ENCODE measurements at places on chromosomes 11 and 22.

- DNase-seq: no peak
Observed at GRCh38 chr11:36890121-36890679, 292.2 kb upstream of the RAG2 start.

GRCh38 chr11:105781807-105782206 lies 171.9 kb downstream of the GRIA4 start:
- no peak for DNase-seq

GRCh38 chr11:103842795-103843194 lies 193.6 kb upstream of the DDI1 start:
- no peak for DNase-seq

GRCh38 chr11:28566339-28567089 lies 458.3 kb downstream of the METTL15 start:
- DNase-seq: no peak

GRCh38 chr11:19774329-19774728 lies 61.7 kb downstream of the NAV2 start:
- DNase-seq: no peak

GRCh38 chr22:39214006-39214382 lies 30.8 kb downstream of the PDGFB start:
- no peak for DNase-seq

DNA sequence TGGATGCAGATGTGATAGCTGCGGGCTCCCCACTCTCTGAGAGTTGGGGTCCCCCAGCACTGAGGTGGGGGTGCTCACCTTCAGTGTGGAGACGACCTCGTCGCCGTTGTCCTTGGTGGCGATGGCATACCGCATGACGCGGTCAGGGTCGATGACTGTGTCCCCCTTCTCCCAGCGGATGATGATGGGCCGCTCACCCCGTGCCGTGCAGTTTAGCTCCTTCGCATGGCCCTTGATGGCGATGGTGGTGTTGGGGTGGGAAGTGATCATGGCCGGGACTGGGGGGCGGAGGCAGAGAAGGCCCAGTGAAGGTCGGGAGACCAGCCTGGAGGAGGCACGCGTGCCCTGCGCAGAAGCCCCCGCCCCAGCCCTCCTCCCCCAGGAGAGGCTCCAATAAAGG lies 154.2 kb downstream of the CEP164 start:
- no peak for DNase-seq

GRCh38 chr22:42901790-42902508 lies 44.9 kb upstream of the ARFGAP3 start:
- DNase-seq: no peak

GRCh38 chr22:36541831-36542411 lies 13.0 kb upstream of the EIF3D start:
- DNase-seq: no peak

- no peak for DNase-seq
Observed at GRCh38 chr11:107606141-107606540, 15.2 kb downstream of the ELMOD1 start.

DNA sequence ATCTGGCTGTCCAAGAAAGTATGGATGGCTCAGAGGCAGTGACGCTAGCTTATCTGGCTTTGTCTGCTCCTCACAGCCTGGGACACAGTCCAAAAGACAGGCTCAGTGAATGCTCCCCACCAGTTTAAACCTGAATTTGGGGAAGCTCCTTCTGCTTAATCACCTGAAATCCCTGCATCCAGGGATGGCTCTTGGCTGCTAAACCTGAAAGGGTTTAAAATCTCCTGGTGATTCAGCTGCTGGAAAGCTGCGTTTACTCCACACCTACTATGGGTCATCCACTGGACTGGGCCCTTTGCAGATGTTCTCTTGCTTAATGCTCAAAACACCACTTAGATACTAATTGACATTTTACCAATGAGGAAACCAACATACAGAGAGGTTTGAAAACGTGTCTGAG lies 302.0 kb upstream of the NARS2 start:
- no peak for DNase-seq

- no peak for DNase-seq
Observed at GRCh38 chr22:26169315-26170111, at the start of gene SEZ6L. SEZ6L (plus strand) TSS chr22:26169462; CDS start chr22:26169670, 208 bp downstream.

GRCh38 chr11:132024587-132025295 lies 654.3 kb downstream of the NTM start:
- no peak for DNase-seq

DNA sequence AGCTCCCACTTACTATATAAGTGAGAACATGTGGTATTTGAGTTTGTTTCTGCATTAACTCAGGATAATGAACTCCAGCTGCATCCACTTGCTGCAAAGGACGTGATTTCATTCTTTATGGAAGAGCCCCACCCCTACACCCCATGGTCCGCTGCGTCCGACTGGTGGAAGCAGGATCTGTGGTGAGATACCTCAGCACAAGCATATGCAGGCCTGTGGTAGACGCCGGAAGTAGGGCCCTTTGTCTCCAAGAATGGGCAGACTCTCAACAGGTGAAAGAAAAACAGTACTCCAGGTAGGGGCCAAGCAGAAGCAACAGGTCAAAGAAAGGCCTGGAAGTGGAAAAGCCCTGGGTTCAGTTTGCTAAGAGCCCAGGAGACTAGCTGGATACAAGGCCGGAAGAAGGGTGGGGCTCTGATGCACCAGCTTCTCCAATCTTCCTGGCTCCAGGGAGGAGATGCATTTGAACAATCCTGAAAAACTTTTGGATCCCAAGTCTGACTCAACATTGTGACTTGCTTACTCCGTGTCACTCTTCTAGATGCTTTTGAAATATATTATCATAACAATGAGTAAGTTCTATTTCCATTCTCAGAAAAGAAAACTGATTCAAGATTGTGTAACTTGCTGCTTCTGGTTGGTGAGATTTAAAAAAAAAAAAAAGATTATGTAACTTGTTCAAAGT lies 30.4 kb downstream of the NEAT1 start:
- no peak for DNase-seq

DNA sequence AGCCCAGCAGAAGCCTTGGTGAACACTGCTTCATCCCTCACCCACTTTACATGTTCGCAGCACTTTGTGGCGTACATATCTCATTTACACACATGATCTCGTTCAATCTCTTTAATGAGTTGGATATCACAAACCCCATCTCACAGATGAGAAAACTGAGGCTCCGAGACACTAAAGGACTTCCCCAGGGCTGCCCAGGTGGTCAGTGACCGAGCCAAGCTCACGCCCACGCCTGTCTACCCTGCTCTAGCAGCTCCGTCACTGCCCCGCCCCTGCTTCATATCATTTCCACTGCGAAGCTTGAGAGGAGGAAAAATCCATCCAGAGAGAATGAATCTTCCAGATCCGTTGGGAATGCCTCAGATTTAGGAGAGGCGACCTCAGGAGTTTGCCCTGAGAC lies 11.8 kb upstream of the DSCAML1 start:
- no peak for DNase-seq

DNA sequence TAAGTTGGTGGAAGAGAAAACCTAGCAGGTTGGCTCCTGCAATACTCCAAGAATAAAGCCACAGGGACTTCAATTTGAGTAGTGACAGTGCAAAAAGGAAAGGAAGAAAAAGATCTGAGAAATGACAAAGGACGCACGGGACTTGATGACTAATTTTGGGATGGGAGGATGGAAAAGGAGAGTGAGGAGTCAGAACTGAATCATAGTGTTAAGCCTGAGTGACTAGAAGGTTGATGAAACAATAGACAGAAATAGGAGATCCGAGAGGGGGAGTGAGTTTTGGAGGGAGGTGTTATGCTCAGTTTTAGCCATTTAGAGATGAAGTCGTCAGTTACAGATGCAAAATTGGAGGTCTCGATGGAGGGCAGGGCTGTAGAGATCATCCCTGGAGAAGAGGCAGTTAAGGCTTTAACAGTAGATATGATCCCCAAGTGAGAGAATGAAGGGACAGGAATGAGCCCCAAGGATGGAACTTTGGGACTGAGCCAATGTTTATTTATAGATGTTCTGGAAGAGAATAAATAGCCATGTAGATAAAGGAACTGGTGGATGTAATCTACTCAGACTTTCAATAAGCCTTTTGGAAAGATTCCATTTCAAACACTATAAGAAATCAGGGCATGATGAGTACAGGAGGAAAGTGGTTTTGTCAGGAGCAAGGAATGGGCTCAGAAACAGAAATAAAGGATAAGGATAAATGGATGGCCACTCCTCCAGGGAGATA lies 108.9 kb upstream of the NCAM1 start:
- DNase-seq: no peak

DNA sequence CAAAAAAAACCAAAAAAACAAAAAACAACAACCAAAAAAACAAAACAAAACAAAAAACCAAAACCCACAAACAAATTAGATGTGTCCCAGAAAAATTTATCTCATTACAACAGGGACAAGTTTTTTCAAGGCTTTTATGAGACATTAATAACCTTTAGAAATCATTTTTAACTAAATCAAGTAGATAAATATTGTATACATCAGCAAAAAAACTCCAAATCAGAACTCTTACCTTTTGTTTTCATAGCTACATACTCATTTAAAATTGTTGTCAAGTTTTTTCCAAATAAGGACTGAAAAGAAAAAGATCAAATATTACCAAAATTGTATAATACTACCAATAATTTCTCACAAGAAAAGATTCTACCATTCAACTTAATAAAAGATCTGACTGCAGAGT lies 28.7 kb downstream of the NPAT start:
- DNase-seq: no peak

DNA sequence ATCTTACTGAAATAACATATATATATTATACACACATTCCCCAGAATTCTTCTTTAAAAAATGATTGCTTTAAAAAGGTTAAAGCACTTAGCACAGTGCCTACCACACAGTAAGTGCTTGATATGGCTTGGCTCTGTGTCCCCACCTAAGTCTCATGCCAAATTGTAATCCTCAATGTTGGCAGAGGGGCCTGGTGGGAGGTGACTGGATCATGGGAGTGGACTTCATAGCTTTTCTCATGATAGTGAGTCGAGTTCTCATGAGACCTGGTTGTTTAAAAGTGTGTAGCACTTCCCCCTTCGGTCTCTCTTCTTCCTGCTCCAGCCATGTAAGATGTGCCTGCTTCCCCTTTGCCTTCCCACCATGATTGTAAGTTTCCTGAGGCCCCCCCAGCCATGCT lies 6.2 kb downstream of the CRYAB start:
- no peak for DNase-seq

GRCh38 chr22:20014526-20015186 lies 2.0 kb downstream of the ARVCF start:
- DNase-seq: no peak

GRCh38 chr11:14584595-14584994 lies 59.0 kb upstream of the PDE3B start:
- DNase-seq: no peak

GRCh38 chr22:26646158-26646557 lies 11.2 kb upstream of the MIAT start:
- no peak for DNase-seq

DNA sequence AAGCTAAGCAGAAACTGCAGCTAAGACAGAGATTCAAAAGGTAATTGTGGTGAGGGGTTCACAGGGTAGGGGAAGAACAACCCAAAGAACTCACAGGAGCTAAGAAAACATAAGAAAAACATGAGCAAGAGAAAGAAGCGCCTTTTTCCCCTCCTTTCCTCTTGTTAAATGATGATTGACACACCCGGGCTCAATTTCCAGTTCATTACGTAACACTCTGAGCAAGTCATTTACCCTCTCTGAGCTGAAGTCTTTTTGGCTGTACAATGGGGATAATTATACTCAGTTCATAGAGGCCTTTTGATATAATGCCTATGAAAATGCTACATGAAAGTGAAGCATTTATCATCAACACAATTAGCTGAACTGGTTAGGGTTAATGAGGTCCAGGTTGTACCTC lies 17.2 kb downstream of the LRP4 start:
- no peak for DNase-seq

- DNase-seq: no peak
Observed at GRCh38 chr11:116595305-116595880, 177.4 kb downstream of the BUD13 start.

GRCh38 chr11:128686745-128687177 lies 7.1 kb upstream of the FLI1 start:
- peak; percentile 59 for DNase-seq

DNA sequence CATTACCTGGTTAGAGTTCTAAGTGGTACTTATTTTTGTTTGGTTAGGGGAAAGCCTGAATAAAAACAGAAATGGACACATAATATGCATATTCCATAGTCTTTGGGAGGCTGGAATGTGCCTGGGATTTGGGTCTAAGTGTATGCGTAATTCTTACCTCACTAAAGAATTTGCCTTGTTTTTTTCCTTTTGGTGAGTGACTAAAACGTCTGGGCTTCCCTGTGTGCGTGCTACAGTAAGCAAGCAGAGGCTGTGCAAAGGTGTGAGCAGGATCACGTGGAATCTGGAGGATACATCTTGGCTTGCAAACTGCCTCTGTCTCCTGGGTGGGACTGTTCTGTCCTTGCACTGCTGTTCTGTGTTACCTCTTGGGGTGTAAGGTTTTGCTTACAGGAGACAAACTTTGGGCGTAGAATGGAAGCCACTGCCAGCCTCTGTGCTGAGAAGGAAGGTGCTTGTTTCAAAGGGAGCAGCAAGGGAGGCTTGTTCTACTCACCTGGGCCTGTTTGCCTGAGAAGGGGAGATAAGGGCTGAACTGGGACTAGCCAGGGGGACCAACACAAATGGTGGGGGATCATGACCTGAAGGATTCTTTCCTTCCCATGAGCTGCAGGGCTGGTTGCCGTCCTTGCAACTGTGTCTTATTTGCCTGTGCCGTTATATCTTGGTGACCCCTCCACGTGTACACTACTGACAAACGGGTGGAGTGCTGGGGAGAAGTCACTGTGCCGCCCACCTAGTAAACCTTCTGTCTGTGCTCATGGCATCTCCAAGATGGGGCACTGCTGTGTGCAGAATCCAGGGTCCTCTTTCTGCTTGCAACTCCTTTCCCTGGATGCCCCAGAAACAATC lies 4.5 kb downstream of the NEAT1 start:
- DNase-seq: no peak

- no peak for DNase-seq
Observed at GRCh38 chr11:114275280-114275679, 20.9 kb upstream of the NNMT start.

Measured in naive thymus-derived CD8-positive, alpha-beta T cell (primary cell).